ENCODE measurements at places on chromosomes 12 and 14. TPM values are rescaled to one million over a fixed set of nuclear protein-coding genes. Genes with fewer than 3 reads are reported as not detected.
A peak's percentile ranks its signal among the peaks of the same experiment; 100 is the strongest.

GRCh38 chr12:14394317-14395073 is 29.0 kb downstream of the ATF7IP start:
- peak; percentile 96 for ATAC-seq

DNA sequence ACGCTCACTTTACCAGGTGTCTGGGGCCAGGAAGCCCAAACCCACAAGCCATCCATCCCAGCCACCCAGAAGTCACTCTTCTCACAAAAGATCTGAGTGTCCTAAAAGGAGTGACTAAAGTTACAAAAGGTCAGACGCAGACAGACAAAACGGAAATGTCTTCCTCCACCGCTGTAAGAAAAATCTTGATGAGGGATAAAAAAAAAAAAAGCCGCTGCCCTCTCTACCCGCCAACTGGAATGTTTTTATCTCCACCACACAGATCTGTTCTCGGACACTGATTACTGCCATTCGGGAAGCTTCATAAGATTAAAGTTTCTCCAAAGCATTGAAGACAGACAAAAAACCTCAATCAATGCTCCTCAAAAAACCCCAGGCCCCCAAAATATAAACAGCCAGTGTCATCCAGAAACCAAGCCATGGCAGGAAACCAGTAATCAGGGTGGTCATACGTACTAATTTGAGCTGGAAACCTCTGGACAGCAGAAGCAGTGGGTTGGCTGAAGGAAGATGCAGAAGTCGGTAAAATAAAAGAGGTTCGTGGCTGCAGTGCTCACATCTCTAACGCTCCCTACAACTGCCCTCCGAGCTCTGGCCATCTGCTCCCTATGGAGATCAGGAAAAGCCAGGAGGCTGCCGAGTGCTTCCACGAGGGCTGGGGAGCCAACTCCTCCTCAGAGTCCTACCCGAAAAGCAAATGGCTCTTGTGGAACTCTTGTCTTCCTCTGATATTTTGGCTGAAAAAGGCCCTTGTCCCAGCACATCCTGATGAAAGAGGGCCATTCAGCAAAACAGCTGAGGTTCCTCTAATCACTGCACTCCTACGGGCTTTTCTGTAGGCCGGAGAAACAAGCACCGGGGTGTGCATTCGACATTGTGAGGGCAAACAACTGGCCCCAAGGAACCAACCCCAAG is 30.3 kb downstream of the SSH1 start:
- ATAC-seq: no peak

The HOXC4 gene
- 5.1 TPM for total RNA-seq

- peak; percentile 77 for ATAC-seq
Measured at GRCh38 chr12:66693901-66694513, 15.1 kb upstream of the GRIP1 start.

DNA sequence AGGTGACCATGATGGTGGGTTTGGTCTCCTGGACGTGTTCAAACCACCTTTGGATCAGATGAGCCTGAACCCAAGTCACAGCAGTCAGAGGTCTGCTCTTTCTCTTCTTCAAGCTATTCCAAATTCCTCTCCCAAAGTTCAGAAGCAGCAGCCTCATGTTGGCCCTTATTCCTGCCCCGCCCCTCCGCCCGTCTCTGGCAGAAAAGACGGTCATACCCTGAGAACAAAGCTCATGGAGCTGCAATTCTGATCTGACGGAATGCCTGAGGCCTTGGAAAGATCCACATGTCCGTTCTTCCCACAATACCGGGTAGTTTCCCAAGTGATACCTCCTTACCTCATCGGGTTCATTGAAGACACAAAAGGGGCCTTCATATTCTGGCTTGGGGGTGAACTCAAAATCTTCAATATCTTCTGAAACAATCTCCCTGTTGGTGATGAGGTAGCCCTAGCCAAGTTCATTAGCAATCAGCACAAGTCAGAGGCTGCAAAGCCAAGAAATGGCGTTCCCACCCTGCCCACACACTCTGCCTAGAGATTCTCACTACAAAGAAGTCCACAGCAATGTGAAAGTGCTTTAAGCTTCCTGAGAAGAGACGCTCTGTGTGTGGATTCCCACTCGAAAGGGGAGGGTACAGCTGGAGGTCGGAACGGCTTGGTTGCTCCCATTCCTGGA is 11.2 kb downstream of the POLE start:
- ATAC-seq: peak; percentile 51

- ATAC-seq: peak; percentile 64
Measured at GRCh38 chr12:18629916-18630315, 107.9 kb downstream of the PLCZ1 start.

The NEUROD4 gene
- total RNA-seq: not detected

DNA sequence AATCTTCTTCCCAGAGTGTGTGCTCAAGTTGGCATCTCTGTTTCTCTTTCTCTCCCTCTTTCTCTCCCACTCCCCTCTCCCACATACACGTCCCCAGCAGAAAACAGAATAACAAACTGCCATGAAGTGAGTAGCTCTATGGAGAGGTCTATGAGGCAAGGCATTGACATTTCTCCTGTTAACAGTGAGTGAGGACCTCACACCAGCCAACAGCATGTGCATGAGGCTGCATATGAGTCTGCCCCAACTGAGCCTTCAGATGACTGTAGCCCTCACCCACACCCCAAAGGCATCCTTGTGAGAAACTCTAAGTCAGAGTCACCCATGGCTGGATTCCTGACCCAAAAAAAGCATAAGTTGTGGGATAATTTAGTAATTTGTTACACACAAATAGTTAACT is 50.4 kb downstream of the MAGOHB start:
- ATAC-seq: no peak

- ATAC-seq: peak; percentile 83
Measured at GRCh38 chr14:24366721-24367513, 1.1 kb upstream of the NFATC4 start.

GRCh38 chr12:71155225-71155624 is 2.6 kb downstream of the TSPAN8 start:
- no peak for ATAC-seq

The MYL2 gene
- 1.7 TPM for total RNA-seq

The ERP27 gene
- 4.5 TPM for total RNA-seq

The LRIG3 gene
- 28.2 TPM for total RNA-seq

DNA sequence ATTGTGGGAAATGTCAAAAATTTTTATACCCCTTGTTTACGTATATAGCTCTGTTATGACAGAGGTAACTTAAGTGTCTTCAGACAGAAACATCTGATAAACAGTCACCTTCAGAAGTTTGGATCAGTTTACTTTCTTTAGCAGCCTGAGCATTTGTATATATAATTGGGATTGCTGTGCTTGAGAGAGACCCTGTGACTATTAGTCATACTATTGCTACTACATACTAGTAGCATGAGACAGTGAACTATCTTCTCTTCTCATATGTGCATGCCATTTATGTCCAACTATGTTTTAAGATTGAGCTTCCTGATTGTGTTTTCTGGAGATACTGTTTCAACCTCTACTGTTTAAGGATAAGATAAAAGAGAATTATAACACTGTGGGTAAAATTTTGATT is 101.5 kb downstream of the PDE6H start:
- no peak for ATAC-seq

DNA sequence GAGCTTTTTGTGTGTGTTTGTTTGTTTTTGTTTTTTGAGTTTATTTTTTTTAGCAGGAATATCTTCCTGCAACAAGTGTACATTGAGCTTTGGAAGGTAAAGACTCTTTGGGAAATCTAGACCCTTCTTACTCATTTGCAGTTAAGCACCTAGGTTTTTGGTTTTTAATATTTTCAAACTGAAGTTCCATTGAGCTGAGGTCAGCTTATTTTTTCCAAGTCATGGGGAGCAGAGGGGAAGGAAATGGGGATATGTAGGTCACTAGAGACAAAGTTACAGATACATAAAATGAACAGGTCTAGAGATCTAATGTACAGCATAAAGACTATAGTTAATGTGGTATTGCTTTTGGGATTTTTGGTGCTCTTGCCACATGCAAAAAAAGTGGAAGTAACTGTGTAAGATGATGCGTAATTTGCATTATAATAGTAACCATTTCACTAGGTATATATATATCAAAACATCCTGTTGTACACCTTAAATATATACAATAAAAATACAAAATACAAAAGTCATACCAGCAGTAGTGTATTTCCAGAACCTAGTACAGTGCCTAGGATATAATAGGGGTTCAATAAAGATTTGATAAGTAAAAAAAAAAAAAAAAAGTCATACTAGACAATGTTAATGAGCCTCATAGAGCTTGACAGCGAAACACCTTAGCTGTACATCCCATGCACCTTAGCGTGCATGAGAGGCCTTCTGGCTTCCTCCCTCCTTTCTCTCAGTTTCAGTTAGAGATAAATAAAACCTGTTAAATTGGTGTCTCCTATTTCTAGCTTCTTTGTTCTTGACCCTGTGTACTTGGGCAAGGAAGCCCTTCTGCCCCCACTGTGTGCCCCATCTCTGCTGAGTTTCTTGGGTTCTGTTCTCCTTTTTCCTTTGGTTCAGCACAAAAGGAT is 22.7 kb downstream of the CGRRF1 start:
- ATAC-seq: no peak

DNA sequence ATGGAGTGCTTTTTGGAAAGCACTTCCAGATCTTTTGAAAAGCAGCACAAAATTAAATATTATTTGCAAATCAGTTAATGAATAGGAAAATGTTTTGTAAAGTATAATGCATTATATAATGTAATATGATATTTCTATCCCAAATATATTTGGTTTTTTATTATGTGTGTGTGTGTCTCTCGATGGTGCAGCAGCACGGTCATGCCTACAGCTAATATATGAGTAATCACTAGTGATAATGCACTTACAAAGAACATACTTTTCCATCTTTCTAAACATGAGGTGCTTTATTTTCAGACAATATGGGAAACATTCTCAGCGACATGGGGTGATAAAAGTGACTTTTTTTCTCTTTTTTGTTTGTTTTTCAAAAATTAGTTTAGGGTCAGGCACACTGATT is 1.3 kb upstream of the EEA1 start:
- ATAC-seq: no peak

DNA sequence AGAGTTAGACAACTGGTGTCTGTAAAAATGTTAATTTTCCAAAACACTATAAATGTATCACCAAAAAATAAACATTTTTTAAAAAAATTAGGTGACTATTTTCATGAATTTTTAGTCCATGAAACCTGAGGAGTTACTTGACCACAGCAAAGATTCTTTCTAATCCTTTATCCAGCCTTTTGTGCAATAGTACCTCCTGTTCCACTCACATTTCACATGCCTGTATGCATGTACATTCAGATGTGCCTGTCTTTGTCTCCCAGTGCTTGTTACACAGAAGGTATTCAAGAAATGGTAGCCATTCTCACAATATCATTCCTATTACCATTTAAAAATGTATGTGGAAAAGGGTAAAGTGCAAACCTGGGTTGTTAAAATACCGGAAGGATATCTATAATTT is 857.0 kb downstream of the DIO2 start:
- no peak for ATAC-seq

DNA sequence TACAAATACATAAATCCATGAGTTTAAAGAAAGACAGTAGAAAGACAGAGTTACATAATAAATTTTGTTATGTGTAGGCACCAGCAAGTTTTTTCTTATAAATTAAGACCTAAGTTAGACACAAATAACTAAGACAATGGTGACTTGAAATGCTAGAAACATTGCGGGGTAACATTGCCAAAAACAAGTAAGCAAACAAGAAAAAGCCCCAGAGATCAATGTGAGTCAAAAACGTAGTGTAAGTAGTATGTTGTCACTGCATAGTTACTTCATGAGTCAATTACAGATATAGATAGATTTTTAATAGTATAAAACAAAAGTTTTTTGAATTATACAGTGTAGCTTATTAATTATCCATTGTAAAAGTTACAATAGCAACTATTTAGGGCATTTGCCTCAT is 83.4 kb downstream of the CNTN1 start:
- ATAC-seq: no peak
